ENCODE measurements at places on chromosomes 3 and 15.
A peak's percentile ranks its signal among the peaks of the same experiment; 100 is the strongest.

GRCh38 chr15:69593488-69593887 is 140.9 kb downstream of the RPLP1 start:
- DNase-seq: peak; percentile 23

DNA sequence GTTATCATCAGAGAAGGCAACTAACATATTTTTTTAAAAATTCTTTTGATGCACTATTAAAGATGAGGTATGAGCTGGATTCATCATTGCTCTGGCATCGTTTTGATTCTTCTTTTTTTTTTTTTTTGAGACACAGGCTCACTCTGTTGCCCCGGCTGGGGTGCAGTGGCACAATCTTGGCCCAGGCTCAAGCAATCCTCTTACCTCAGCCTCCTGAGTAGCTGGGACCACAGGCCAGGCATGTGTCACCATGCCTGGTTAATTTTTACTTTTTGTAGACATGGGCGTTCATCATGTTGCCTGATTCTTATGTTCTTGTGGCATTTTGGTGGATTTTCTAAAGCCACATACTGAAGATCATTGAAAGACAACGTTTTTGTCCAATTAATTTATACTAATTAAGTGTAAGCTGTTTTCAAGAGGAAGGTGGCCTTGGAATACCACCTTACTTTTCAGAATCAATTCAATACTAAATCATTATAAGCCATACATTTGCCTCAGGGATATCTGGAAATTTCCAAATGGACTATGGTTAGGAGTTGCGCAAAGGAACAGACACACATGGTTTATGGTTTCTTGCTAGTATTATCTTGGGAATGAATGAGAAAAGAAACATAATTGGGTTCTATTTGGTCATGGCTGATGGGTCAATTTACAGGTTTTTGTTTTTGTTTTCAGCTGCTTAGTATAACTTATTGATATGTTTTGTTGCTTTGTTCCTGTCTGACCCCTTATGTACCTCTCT is 22.8 kb downstream of the SLC28A2 start:
- DNase-seq: no peak

- DNase-seq: peak; percentile 75
Measured at GRCh38 chr3:186413615-186414415, 51.8 kb upstream of the DGKG start.

- no peak for DNase-seq
Measured at GRCh38 chr3:183038757-183039156, 58.4 kb upstream of the DCUN1D1 start.
